ENCODE measurements at places on chromosomes 1 and 21.

GRCh38 chr1:206653715-206654459, 18.6 kb downstream of the DYRK3 start:
- no peak for DNase-seq

GRCh38 chr1:5904551-5904950, 87.7 kb downstream of the NPHP4 start:
- DNase-seq: no peak

DNA sequence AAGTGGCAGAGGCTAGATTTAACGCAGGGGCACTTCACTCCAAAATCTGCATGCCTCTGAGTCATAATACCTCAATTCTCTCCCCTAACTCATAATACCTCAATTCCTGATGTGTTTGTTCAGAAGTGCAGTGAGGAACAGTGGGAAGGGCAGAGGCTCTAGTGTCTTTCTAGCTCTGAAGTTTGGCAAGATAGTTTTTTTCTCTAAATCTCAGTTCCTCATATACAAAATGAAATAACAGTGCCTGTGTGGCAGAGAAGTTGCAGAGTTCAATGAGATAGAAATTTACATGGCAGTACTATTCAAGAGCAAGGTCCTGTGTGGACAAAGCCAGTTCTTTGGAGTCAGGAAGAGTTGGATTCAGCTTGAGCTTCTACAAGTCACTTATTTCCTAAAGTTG, 9.8 kb downstream of the JUN start:
- DNase-seq: no peak

DNA sequence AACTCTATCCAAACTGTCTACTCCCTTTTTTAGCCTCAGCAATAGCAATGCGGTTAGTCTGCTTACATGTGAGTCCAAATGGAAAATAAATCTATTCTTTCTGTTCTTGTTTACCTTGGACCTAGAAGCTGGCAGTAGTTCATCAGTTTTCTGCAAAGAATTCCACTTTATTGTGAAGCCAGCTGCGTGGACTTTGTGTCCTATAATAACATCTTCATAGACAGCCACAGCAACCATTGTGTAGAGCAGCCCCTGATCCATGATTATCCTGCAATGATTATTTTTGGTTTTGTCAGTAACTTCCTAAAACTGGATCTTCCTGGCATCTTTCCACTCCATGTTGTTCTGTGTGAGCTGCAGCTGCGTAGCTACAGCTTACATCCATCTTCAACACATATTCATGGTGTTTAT, 408.7 kb downstream of the NUF2 start:
- no peak for DNase-seq

- DNase-seq: peak; percentile 23
These were observed 213.9 kb downstream of the TOMM20 start for GRCh38 chr1:234914606-234915290.

DNA sequence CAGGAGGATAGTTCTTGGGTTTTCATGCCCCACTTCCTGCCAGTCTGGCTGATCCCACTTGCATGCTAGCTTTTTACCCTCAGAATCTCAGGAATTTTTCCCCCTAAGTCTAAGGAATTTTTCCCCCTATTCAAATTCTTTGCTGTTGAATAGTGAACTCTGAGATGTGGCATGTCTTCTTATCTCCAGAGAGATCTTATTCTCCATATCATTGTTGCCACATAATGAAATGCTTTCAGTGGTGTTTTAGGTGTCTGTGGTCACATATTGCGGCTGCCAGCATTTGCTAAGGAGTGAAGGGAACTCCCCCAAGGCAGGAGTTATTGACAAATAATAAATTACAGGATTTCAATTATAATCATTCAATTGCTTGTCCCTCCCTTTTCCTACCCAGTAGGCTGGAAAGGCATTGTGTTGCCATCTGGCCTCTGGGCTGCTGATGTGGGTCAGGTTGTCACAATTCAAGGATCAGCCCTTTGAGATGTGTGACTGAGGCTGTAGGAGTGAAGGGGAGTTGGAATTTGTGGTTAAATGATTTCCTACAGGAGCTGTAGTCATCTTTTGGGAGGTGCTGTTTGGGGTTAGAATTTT, 3.9 kb upstream of the FLG start:
- DNase-seq: no peak

DNA sequence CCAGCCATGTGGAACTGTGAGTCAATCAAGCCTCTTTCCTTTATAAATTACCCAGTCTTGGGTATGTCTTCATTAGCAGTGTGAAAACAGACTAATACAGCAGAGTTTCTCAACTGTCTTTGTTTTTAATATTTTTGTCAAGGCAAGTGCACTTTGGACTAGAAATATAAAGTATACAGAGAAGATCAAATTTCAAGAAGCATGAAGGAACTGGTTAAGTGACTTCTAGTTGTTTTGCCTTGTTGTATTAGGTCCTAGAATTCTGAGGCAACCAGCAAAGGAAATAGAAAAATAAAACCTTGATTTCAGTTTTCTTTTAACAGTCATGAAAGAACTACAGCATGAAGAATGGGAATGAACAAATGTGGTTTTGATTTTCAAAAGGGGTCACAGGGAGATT, 131.1 kb upstream of the PTGFR start:
- no peak for DNase-seq

DNA sequence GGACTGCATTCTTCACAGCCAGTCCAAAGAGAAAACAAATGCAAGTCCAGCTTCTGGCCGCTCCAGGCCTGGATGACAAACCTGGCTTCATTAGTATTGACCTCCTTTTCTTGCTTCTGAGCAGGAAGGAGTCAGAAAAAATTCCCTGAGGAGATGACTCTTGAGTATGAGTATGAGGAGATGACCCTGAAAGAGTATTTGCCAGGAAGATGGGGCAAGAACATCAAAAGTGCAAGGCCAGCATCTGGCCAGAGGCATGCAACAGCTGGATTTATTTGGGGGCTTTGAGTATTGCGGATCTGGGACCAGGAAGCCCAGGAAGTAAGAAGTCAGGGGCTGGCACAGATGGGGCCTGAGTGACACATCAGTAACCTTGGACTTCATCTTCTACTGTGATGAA, 113.9 kb downstream of the GLIS1 start:
- no peak for DNase-seq

DNA sequence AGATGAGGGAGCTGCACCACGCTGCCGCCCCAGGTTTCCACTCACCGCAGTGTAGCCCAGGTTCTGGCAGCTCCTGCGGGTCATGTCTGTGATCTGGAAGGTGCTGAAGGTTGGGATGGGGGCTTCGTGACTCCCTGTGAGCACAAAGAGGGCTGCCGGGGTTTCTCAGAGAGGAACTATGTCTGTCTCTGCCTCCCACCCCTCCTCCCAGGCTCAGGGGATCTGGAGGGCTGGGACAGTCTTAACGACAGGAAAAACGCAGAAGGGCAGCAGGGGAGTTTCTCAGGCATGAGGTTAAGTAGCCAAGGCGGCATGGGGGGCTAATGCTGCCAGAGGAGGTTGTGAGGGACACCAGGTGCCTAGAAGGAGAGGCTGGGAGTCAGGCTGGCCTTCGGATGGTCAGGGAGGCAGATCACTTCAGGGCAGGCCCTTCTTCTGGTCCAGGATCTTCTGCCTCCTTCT, 656 bp downstream of the SH2D2A start:
- DNase-seq: peak; percentile 30

- no peak for DNase-seq
These were observed 73.9 kb downstream of the NENF start for GRCh38 chr1:212506666-212507065.

DNA sequence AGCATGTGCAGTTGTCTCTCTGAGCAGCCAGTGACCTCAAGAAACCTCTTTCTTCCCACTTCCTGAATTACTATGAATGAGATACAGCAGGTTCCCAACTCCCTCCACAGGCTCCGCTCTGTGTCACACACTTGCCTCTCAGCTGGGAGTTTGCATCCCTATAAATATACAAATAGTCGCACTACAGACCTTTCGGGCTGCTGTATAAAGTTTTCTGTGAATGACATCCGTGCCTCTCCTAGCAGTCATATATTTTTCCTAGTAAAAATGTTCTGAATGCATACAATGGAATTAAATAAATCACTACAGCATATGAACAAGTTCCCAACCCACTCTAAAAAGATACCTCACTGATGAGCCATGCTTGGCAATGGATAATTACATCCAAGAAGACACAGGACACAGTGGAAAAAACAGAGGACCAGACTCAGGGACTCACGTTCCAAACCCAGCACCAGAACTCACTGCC, 66.8 kb downstream of the CAPZB start:
- no peak for DNase-seq

- DNase-seq: no peak
These were observed 33.9 kb upstream of the GPR25 start for GRCh38 chr1:200838676-200839445.

DNA sequence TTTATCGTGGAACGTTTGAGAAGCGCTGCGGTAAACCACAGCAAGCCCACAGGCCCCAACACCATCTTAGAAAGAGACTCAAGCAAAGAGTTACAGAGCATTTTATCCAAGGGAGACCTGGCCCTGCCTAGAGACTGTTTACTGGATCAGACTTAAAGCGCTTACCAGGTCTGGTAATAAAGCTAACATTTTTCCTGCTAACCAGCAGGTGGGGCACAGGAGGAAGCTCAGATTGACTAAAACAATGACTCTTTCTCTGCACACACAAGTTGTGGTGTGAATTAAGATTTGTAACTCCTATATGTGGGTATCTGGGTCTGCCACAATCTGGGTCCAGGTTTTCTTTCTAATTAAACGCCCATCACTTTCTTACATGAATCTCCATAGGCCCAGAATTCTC, 136.5 kb upstream of the ETS2 start:
- DNase-seq: no peak

GRCh38 chr1:119653839-119654170, 5.7 kb upstream of the ZNF697 start:
- DNase-seq: no peak

DNA sequence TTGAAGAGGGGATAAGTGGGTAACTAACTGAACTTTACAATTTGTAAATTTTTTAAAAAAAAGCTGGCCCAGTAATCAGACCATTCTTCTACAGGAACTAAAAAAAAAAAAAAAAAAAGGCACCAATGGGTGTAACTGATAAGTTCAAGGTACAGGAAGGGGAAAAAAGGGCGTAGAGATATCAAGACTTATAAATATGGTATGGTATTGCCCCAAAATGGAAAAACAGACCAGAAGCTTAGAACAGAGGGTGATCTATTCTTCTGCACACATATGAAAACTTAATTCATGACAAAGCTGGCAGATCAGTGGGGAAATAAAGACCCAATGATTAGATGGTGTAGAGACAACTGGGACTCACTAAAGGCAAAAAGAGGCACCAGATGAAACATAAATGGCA, 58.9 kb downstream of the LHX4 start:
- no peak for DNase-seq

- DNase-seq: no peak
These were observed 61.7 kb downstream of the ITSN1 start for GRCh38 chr21:33703750-33704606.

- DNase-seq: no peak
These were observed 235.5 kb upstream of the RRP15 start for GRCh38 chr1:218049641-218050040.

DNA sequence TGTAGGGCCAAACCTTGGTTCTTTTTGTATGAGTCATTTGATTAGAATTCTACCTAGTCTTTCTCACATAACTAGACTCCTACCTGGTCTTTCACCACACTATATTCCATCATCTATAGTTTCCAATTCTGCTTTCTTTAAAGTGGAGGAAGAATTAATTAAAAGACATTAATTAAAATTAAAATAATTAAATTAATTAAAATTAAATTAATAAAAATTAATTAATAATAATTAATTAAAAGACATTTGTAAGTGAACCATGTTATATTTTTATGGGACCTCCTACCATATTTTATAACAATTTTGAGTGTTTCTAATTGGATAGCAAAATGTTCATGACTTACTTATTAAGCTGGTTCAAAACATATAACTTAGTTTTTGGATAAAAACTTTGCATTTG, 77.4 kb downstream of the CCDC18 start:
- no peak for DNase-seq

DNA sequence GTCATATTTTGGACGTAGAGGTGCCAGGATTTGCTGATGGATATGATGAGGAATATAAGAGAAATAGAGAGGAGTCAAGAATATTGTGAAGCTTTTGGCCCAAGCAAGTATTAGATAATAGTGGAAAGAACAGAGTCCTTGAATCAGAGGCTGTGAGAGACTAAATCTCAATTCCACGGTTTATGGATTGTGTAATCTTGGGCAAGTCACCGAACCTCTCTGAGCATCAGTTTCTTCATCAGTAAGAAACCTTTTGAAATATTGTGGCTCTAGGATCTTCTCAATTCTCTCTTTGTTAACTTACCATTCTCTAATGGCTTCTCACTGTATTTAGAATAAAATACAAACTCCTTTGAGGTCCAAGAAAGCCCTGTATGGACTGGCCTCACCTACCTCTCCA, 77.6 kb downstream of the RPS6KA1 start:
- DNase-seq: no peak

DNA sequence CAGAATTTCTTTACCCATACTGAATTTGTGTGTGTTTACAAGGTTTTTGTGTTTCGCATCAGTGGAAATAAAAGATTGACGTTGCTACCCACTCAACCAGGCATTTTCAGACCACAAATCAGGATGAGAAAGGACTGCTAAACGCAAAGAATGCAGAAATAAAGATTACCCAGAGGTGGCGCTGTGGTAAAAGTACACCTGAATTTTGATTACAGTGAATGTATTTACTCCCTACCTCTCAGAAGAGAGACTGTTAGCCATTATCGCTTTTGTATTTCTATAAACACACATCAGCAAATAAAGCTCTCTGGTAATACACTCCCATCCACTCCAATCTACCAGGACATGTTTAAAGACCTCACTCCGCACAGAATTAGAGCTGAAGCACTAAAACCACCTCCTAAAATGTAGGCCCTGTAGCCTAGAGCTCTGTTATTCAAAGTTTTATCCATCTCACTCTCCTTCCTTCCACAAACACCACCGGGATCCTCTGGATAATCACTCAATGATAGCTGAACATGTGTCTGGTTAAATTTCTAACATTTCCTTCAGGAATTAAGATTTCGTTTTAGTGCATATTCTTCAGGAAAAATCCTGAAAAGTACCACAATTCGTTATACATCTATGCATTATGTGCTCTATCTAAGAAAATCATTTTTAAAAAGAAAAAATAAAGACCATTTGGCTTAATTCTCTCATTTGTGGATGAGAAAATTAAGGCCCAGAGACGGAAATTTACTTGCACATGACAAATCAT, 2.5 kb upstream of the LMO4 start:
- no peak for DNase-seq

DNA sequence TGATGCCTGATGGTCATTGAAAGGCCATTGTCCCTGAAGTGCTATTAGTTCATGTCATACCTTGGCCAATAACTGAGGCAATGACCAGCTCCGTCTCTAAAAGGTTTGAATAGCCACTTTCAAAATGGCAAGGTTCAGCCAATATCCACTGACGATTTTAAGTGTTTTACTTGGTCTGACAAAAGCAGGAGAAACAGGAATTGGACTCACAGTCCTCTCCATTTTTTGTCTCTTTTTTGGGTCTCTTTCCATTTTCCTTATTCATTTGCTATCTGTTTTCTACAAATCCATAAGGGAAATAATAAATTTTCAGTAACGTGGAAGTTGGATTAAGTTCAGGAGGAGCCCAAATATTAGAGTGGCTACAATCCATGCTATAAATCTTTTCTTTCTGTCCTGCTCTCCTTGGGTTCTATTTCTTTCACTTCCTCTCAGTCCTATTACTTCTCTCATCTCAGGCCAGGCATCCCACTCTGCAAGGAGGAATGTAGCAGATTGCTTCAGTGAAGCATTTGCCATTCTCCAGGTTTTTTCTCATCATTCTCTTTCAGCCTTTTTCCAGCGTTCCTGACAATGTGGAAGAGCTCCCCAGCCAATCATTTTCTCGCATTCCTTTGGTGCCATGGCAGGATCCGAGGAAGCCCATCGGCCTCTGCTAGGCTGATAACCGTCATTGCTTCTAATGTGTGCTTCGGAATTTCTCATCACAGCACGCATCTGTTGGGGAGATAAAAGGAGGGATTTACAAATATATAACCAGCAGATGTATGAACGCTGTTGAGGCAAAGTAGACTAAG, 414.5 kb downstream of the ADGRL2 start:
- no peak for DNase-seq

Measured in activated CD4-positive, CD25-positive, alpha-beta regulatory T cell treated with anti-CD3 and anti-CD28 coated beads, Interleukin-2, amount 50 U/mL, for 72 hours (primary cell).